ENCODE measurements at places on chromosomes 16 and 17. TPM values are rescaled to one million over a fixed set of nuclear protein-coding genes. Genes with fewer than 3 reads are reported as not detected.

Gene TMEM238L
- not detected for total RNA-seq

Gene RNF227
- 1.00 TPM for total RNA-seq

Gene TSPAN10
- total RNA-seq: 0.30 TPM

Gene VPS9D1
- 19.7 TPM for total RNA-seq

Gene TMIGD1
- total RNA-seq: not detected

Gene KRTAP4-6
- total RNA-seq: not detected

Gene MYH13
- total RNA-seq: not detected

Gene C17orf78
- total RNA-seq: not detected

GRCh38 chr17:51188271-51188833 lies 22.1 kb downstream of the NME2 start:
- DNase-seq: no peak

DNA sequence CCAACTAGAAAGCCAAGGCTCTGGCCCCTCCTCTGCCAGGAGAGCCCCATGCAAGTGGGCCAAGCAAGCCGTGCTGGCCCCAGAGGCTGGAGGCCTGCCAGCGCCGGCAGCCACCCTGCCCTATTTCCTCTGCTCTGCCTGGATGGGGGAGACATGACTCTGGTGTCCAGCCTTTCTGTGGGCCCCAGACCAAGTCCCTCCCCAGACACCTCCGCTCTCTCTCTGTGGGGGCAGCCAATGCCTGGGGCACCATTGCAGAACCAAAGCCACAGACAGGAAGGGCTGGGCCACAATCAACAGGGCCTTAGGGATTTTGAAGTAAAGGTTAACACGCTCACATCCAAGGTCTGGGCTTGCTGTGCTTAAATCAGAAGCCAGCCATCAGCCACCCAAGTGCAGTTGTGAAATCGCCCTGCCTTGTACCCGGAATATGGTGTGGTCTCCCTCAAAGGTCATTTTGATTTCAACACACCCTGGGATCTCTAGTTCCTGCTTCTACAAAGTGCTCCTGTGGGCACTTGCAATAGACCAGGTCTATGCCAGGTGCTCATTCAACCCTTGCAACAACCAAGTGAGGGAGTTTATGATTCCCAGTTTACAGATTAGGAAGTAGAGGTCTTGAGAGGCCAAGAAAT lies 63.5 kb upstream of the TEX2 start:
- peak; percentile 93 for DNase-seq

DNA sequence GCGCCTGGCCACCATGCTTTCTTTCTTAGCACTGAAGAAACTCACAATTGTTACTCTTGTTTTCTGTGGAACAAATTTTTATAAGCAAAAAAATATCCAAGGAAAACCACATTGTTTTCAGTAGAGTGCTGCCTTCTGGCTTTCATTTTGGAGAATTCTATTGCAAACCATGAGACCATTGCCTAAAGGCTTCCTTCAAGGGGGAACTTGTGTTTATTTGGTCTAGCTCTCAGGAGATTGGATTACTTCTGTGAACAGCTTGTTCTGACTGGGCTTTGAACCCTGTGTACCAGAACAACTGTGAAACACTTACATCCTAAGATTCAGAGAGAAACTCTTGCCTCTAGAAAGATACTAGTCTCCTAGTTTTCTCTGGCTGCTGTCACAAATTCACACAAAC lies 32.1 kb downstream of the TOM1L1 start:
- no peak for DNase-seq

GRCh38 chr17:42142371-42142896 lies 12.4 kb downstream of the RAB5C start:
- DNase-seq: no peak

DNA sequence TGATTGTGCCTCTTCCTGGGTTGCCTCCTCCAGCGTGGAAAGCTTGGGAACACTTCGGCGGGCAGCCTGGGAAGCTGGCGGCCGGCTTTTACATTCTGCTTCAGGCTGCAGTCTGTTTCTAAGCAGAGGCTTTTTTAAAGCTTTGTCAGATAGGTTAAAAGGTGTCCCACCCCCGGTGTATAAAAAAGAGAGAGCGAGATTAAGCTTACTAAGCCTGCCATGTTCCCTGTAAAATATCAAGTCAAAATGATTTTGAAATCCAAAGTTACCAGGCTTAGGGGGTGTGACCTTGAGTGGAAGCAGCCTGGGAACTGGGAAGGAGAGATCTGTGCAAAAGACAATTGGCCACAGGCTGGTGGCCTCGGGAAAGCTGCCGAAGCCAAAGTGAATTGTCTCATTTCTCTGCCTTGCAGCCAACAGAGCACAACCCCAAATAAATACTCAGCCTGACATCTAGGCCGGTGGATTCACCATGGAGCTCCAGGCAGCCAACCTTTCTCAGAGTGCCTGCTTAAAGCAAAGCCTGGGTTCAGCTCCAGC lies 254.5 kb downstream of the FTO start:
- no peak for DNase-seq

DNA sequence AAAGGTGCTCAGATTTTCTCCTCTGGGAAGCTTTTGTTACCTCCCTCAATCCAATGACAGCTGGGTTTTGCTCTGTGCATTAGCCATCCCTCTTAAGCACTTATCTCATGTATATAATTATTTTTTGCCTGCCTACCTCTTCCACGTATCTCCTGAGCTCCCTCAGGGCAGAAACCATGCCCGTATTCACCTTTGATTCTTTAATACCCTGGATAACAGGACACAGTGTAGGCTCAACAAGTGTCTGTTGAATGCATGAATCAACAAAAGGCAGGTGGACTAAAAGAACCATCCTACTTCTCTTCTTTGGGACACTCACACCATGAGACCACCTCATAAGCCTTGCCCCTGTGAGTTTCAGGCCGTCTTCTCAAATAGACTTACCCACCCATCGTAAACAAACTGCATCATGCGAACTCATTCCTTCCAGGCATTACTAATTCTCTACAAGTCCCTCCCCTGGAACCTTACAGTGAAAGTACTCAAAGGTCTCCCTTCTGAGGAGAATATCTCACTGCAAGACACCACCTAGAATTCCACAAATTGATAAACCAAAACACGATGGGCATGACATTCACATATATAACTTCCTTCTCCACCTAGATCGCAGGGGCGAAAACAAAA lies 3.2 kb downstream of the ARHGAP17 start:
- no peak for DNase-seq

DNA sequence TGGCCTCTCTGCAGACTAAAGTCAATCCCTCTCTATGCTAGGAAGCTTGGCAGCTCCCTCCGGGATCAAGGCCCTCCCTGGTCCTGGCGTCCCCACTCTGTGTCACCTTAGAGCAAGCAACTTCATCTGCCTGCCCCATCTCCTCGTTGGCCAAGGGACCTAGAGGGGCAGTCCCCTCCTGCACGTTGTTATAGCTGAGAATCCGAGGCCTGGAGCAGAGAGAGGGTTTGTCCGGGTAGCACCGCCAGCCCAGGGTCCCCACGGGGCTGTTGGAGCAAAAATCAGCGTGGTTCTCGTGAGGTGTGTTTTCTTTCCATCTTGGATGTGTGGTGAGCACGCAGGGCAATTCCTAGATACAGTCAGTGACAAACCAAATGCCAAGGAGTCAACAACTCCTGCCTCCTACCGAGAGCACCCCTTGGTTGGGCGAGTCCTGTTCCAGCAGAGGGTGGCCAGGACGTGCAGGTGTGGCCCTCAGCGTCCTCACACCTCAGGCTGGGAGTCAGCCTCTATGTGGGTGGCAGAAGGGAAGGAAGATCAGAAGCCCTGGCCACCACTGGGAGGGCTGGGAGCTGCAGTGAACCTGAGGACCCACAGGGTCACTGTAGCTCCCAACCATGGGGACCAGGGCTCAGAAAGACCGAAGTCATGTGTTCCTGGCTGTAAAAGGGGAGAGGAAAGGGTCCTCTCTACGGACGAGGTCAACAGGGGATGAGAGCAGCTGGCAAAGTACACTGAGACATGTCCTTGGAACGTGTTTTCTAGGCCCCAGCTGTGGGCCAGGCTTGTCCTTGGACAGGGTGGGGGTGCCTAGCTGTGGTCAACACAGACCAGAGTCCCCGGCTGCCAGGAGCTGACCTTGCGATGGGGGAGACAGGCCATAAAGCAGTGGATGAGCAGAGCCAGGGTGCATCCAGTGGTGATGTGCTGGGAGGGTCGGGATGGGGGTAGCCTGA lies 85.6 kb upstream of the CIBAR2 start:
- no peak for DNase-seq

- DNase-seq: no peak
Measured at GRCh38 chr16:49706620-49707355, 149.1 kb downstream of the ZNF423 start.

DNA sequence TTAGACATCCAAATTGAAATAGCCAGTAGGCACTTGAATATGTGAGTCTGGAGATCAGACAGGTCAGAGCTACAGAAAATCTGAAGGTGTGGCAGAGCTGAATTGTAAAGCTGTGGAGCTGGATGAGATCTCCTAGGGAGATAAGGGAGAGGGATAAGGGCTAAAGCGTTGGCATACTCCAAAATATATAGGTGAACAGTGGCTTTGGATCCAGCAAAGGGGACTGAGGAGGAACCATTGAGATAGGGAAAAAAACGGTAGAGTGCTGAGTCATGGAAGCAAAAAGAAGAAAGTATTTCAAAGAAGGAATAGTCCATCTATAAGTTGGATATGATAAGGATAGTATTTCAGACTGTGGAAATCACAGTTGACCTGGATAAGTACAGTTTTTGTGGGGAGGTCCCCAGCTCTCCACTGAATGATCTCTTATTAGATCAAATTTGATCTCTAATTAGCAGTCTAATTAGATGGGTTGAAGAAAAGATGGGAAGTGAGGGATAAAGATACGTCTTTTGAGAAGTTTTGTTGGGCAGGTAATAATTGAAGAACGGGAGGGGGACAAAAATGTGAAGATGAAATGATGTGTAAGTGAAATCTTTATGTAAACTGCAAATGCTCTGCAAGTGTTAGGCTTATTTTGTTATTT lies 587 bp upstream of the DBF4B start:
- no peak for DNase-seq

DNA sequence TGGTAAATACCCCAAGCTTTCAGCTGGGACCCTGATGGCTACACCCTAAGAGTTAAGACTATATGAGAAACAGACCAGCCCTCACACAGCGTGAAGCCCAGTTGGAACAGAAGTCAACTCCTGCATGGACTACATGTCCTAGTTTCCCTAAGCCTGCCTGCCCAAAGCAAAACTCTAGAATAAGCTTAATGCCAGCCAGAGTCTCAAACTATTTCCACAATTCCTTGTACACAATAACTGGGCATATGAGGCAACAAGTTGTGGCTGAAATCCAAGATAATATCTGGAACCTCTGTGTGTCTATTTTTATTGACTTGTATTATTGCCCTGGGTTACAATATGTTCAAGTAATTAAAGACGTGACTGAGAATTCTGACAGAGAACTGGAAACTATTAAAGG lies 19.4 kb downstream of the MYH10 start:
- no peak for DNase-seq

DNA sequence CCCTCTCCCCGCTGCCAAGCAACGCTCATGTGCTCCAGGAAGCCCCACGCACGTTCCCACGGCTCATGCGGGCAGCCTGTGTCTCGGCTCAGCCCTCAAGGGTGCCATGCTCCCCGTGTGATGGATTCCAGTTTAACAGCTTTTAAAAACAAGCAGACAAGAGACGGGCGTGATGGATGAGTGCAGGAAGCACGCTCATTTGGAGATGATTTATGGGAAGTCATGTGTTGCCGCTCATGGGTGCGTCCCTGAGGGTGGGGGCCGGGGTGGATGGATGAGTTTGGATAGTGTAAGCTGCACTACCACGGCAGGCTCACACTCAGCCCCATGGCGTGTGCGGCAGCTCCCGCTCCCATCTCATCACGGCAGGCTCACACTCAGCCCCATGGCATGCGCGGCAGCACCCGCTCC lies 132.8 kb downstream of the RBFOX3 start:
- DNase-seq: no peak

GRCh38 chr16:53433509-53433908 lies 762 bp upstream of the RBL2 start:
- DNase-seq: no peak

DNA sequence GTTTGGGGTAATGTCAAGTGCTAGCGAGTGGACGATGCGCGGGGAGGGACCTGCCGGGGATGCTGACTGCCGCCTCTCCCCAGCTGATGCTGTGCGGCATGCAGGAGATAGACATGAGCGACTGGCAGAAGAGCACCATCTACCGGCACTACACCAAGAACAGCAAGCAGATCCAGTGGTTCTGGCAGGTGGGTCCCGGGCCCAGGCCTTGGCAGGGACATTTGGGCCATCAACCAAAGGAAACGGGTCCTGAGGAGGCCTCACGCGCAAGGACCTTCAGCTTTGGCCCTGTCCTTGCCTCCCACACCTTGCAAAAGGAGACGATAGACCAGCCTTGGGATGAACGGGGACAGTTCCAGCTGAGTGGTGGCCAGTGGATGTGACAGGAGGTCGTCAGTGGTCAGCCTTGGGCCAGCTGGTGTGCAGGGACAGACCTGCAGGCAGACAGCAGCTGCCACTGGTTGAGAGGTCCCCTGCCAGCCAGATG lies 13.6 kb upstream of the CLEC18A start:
- DNase-seq: peak; percentile 75

GRCh38 chr16:55563797-55564196 lies 2.7 kb upstream of the CAPNS2 start:
- DNase-seq: no peak

DNA sequence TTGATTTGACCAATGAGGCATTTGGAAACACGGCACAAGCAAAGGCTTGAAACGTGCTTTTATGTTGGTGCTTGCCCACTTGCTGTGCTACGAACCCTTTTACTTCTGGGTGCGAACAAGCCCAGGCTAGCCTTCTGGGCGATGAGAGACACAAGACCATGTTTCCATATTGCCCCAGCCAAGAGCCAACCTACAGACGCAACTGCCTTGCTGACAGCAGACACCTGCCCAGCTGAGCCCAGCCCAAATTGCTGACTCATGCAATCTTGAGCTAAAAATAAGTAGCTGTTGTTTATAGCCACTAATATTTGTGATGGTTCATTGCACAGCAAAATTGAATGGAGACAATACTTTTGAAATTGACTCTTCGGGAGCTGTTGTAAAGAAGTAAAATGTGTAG lies 464.5 kb downstream of the WWOX start:
- no peak for DNase-seq

GRCh38 chr17:44997733-44998520 lies 29.8 kb upstream of the C1QL1 start:
- DNase-seq: no peak

GRCh38 chr17:33463887-33464286 lies 170.8 kb upstream of the ASIC2 start:
- no peak for DNase-seq
